Memory B cell (primary cell): ENCODE measurements at places on chromosomes 6 and 20.

- DNase-seq: no peak
Observed at GRCh38 chr6:134419716-134420115, 101.8 kb upstream of the SGK1 start.

DNA sequence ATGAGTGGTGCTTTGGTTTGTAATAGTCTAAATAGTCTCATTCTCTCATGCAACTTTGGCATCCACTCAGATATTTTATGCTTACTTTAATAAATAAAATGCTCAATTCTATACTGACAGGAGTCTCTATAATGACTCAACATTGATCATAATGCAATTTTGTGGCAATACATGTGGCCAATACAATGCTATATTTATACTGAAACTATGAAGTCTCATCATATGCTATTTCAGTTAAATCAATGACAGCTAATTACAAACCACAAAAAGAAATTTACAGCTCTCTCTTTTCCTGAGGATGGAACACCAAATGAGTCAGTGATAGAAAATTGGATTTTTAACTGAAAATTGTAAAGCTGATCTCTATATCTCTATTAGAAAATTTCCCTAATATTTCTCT, 77.1 kb downstream of the WASF1 start:
- DNase-seq: no peak

GRCh38 chr6:108118810-108119768, 44.5 kb upstream of the OSTM1 start:
- DNase-seq: no peak

- DNase-seq: no peak
Observed at GRCh38 chr6:137791281-137792159, 75.5 kb upstream of the TNFAIP3 start.

DNA sequence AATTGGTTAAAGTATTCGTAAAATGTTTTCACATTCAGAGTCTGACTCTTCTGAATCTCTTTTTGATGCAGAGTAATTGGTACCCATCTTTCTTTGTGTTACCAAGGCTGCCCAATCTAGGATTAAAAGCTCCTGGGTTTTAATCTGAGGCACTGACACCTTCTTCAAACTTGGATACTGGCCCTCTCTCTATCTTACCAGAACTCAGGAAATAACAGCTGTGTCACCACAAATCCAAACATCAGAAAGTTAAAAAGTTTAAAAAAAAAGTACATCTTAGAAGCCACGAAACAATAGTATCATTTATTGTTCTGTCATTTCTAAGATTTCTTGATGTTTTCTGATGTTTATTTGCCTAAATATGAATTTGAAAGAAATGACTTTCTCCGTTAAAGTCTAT, 255.5 kb upstream of the RUNX2 start:
- no peak for DNase-seq

DNA sequence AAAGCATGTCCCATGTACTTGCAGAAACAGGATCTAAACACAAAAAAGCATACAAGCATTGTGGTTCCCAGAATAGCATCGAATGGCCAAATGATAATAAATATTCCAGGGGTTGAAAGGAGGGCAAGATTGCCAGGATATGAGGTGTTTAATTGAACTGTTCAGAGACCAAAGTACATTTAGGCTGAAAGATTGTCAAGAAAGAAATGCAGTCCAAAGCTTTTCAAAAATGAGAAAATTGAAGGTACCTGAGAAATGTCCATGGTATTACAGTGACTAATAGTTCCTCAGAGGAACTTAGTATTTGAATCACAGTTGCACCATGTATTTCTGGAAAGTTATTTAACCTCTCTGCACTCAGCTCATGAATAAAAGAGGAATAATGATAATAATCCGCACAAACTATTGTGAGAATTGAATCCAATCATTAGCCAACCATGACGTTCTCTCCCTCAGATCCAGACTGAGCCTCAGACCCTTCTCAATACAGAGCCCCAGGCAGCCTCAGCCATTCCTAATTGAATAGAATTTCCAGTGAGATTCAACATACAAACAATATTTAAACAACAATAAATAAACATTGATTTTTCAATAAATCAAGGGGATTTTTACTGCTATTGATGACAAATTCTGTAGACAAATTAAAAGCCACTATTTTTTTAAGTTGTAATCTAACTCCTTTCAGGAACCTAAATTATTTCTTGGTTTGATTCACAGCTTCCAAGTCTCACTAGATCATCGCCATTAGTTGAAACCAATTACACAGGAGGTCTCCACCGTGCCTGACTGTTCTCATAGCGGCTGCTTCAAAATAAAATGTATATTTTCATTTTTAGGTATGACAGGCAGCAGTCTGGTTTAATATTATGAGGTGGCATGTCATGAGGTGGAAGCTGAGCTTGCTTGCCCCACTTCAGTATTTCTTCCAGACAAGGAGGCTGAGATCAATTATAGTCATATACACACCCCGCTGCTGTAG, 144.3 kb upstream of the TENT5A start:
- DNase-seq: no peak

DNA sequence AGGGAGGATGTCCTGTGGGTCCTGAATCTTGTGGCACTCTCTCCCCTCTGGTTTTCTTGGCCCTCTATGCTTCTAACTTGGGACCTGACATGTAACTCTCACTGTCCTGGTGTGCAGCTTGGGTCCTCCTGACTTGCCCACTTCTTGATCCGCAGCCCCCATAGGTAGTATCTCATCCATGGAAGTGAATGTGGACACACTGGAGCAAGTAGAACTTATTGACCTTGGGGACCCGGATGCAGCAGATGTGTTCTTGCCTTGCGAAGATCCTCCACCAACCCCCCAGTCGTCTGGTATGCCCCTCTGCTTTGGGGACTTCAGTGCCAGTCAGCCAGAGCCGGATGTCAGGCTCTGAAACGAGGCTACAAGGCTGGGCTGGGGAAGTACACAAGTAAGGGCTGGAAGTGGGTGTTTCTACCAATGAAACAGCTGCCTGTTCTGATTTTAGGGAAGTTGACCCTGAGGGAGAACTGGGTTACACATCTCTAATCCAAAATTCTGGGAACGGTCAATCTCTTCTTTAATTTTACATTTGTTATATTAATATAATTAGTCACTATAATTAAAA, 641 bp downstream of the DBNDD2 start:
- no peak for DNase-seq

- no peak for DNase-seq
Observed at GRCh38 chr6:73516514-73517489, 4.0 kb downstream of the EEF1A1 start.

DNA sequence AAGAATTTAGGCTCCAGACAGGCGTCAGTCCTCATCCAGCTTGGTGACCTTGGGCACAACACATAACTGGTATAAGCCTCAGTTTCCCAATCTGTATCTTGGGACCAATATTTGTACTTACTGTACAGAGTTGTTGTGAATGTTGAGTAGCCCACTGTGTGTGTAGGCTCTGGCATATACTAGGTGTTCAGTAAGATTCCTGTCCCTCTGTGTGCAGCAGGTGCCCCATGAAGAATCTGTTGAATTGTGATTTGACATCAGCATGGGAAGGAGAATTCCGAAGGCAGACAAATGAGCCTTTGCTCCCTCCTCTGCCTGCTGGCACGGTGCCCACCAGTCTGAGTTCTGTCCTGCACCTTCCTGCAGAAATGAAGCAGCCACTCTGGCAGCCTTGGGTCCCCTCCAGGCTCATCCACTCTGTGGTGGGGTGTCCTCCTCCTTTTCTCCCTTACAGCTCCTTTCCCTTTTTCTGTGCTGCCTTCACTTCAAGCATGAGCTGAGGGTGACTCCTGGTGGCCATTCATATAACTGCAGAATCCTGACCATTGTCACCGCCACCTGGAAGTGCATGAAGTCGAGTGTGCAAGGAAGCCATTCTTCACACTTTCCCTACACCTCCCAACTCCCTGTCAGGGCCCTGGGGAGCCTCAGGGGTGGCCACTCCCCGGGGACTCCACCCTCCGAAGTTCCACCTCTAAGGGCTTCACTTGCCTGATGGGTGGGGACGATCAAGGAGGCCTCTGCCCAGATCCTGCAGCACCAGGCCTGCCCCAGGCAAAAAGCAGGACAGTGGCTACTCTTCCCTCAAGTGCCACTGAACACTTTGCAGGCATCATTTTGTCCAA, 48.2 kb downstream of the MRPL14 start:
- peak; percentile 81 for DNase-seq

DNA sequence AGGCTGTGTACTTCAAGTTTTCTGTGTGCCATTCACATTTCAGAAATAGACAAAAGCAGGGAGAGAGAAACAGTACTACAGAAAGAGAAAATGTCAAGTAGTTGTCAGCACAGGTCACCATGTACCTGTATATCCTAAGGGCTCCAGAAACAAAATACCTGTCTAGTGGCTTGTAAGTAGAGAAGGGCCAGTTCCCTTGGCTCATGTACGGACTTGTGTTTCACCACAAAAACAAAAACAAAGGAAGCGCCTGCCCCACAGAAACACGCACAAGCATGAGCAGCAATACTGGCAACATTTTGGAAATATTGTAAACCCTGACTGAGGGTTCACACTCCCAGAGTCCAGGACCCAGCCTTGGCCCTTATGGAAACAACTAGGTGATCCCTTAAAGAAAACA, 44.3 kb downstream of the CNKSR3 start:
- no peak for DNase-seq

DNA sequence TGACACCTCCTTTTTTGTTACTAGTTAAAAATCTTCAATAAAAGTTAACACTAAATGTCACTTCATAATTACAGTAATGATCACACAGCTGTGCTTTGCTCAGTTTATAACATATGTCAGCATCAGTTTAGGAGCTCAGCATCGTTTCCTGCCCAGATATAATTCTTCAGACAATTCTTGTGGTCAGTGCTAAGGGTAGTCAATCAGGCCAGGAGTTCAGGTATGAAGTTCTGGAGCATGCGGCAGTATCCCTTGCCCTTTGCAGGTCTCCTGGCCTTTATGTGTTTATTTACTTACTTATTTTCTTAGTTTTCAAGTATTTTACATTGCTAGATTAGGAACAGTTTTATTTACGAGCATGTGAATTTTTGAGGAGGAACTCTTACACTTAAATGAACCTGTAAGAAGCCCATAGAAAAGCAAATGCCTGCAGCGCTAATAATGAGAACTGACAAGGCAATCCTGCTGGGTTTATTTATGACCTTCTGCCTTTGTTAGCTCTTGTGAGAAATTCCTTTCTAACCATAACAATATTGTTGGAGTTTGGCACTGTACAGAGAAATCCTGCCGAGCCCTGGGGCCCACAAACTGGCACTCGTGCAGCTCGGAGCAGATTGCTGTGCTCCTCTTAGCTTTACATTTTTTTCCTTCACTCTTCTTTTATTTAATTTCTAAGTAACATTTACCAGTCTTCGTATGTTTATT, 252.8 kb downstream of the TMEM242 start:
- DNase-seq: no peak

GRCh38 chr20:58698741-58699622, 6.4 kb downstream of the NPEPL1 start:
- no peak for DNase-seq

DNA sequence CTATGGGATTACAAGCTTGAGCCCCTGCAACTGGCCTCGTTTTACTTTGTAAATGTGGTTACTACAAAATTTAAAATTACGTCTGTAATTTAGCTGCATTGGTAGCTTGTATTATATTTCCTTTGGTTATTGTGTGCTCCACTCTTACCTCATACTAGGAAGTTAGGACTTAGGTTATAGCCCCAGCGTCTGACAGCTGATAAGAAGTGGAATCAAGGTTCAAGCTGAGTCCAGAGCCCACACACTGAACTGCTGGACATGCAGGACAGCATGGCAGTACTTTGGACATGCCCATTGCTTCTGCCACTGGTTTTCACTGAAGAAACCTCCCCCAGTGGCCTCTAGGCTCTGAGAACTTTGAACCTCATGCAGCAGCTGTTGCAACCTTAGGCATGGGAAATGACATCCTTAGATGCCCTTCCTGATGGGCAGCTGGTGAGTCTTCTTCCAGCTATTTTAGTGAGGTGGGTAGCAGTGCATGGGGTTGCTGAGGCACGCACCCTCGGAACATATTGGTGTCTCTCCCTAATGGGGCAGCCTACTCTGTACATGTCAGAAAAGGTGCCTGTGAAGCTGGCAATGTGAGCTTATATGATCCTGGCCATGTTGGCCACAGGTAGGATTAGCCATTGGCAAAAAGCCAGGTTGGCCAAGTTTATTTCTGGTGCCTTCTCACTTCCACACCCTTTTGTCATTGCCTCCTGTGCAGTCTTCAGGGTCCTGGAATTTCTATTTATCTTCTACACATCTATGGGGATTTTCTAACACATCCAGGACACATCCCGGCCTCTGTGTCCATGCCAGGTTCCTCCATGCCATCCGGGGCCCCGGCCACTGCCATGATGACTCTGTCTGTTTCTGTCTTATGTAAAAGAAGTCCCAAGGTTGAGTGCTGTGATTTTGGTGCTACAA, 85.3 kb downstream of the CDS2 start:
- DNase-seq: no peak

DNA sequence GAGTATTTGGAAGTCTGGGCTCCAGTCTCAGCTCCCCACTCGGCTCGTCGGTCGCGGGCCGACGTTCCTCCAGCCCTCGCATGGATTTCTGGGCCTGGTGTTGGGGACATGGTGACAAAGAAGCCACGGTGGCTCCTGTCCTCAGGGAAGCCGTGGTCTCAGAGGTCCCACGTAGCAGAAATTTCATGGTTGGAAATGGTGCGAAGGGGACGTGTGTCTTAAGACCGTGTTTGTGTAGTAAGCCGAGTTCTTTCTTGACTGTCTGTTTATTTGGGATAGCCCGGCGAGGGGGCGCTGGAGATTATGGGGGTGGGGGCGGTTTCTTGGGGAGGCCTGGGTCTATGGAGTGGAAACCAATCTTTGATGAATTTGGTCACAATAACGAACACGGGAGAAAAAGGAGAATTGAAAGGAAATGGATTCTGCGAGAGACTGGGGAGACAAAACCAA, 23.5 kb upstream of the MAP3K7 start:
- no peak for DNase-seq

GRCh38 chr6:74467533-74468215, 738.2 kb downstream of the COL12A1 start:
- no peak for DNase-seq

- DNase-seq: no peak
Observed at GRCh38 chr20:13061381-13061780, 52.6 kb downstream of the SPTLC3 start.

- no peak for DNase-seq
Observed at GRCh38 chr6:41651962-41652657, 13.8 kb downstream of the MDFI start.

GRCh38 chr6:13355043-13355945, 27.0 kb upstream of the TBC1D7 start:
- DNase-seq: no peak

DNA sequence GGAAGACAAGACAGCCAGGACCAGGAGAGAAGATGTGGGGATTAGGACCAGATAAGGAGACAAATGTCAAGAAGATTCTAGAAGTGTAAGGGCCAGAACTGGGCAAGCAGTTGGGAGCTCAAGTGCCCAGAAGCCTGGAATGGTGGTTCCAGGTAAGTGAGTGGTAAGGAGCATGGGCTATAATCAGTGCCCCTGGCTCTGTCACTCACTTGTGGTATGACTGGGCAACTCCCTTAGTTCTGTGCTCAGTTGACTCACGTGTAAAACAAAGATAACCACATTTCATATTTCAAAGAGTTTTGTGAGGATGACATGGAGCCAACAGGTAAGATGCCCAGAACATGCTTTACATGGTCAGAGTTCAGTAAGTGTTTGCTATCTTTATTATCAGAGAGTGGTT, 11.2 kb downstream of the CCDC167 start:
- DNase-seq: no peak
